ENCODE measurements at places on chromosomes 4 and X.

GRCh38 chrX:150621652-150622051, 53.2 kb downstream of the MTM1 start:
- no peak for DNase-seq

DNA sequence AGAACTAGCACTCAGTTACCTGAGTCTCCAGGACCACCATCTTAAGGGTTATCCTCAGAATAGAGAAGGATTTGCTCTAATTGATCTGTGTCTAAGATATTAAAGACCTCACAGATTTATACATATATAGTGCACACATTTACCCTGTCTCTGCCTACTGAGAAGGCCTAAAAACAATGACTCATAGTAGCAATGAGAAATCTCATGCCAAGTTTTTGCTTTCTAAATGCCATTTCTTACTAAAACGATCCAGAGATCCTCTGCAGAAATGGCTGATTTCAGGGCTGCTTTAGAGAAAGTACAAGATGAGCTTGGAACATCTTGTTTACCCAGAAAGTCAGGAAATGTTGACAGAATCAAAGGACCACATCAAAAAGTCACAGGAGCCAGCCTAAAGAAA, 79.1 kb upstream of the INPP4B start:
- DNase-seq, result no peak

DNA sequence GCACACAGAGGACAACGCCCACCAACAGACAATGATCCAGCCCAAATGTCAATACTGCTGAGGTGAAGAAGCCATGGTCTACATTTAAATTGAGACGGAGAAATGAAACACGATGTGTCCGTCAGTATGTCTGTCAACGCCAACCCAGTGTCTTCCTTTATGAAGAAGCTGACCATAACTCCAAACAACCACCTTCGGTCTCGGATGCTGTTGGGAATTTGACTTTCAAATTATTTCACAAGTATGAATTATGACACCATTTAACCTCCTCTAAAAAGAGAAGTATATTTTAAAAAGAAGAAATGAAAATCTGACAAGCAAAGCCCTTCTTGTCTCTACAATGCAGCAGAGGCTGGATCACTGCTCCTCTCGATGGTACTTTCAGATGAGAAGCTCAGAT, 123.7 kb upstream of the MAP3K15 start:
- no peak for DNase-seq

DNA sequence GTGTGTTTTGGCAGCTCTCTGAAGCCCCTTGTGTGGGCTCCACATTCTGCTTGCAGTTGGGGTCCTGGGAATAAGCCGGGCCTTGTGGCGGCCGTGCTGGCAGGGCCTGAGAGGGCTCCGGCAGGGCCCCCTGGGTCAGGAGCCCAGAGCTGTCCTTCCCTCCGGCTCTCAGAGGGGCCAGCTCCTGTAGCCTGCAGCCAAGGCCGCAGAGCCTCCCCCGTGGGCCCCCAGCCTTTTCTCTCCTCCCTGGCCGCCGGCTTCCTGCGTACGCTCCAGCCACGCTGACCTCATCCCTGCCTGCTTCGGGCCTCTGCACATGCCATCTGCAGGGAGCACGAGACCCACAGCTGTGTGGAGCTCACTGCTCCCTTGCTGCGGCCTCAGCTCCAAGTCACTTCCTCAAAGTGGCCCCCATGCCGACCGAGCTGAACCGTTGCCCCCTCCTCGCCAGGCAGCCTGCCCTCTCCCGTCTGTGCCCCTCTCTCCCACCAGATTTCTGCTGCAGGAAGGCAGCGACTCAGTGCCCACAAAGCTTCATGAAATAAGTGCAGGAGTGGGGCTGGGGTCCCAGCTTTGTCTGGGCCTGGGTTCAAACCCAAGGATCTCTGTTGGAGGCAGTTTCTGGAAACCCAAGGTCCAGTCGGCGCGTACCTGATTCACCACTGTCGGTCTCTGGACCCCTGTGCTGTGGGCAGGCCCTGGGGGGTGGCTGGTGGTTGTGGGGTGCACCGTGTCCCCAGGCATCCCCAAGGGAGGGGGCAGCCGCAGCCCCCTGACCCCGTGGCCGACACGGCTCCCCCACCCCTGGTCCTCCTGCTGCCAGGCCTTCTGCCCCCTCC, 57.1 kb upstream of the NKX1-1 start:
- DNase-seq, result no peak

DNA sequence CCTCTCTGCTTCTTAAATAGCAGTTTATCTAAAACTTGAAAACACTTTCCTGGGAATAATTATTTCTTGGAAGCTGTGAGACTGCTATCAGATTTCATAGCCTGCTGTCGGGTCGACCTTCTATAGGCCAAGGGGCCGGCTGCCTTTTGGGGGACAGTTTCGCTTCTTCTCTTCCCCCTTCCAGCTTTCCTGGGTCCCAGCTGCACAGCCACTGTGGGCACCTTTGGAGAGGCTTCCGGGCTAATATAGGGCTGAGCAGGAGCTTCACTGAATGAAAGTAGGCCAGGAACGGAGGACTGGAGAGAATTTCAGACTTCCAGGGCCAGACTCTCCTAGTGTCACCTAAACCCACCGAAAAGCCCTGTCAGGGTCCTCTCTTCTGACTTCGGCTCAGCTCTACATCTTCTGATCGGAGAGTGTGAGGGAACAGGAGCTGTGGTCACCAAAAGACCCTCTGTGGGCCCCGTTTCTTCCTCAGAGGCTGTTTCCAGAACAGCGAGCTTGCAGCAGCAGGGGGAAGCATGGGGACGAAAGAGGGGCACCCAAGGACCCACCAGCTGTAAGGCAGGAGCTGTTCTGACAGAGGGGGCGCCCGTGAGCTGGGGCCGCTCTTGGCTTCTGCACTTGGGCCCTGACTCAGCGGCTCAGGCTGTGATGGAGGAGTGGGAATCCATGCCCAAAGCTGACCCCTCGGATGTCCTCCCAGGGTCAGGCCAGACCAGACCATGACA, 620.6 kb downstream of the BCOR start:
- DNase-seq, result peak; percentile 26

GRCh38 chr4:113270520-113271319, 221.3 kb downstream of the ANK2 start:
- no peak for DNase-seq

DNA sequence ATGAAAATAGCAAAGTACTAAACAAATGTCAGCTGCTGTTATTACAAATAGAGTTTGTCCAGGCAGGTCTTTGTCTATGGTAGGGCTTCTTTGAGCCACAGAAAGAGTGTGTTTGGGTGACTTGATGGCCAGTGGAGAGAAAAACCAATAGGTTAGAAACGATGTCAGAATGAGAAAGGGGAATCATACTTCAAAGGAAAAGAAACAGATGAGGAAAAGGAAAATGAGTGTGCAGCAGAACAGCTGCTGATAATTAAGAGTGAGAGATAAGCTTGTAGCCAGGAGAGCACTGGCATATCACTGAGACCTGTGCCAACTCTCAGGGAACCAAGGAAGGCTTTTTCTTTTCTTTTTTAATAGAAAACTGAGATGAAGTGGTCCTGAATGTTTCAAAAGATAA, 257.2 kb downstream of the ARHGAP24 start:
- no peak for DNase-seq

DNA sequence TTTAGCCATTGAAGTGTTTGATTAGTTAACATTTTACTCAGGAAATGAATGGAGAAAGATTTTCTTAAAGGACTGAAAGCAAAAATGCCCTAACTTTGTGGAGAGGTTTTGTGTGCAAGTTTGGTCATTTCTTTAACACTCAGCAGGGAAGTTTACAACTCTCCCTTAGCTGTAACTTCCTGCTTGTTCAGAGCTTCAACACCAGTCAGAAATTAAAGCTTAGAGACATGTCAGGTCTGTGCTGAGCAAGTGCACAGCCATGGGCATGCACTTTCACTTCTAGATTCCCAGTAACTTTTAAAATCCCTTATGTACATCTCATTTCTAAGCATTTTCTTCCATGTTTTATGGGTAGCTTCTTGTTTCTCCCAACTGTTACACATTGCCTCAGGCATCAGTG, 326.0 kb downstream of the ACTRT1 start:
- no peak for DNase-seq

- no peak for DNase-seq
Observed at GRCh38 chr4:186554914-186555827, at the start of gene MTNR1A. MTNR1A (minus strand) TSS chr4:186555567; CDS start chr4:186555365, 202 bp downstream.

DNA sequence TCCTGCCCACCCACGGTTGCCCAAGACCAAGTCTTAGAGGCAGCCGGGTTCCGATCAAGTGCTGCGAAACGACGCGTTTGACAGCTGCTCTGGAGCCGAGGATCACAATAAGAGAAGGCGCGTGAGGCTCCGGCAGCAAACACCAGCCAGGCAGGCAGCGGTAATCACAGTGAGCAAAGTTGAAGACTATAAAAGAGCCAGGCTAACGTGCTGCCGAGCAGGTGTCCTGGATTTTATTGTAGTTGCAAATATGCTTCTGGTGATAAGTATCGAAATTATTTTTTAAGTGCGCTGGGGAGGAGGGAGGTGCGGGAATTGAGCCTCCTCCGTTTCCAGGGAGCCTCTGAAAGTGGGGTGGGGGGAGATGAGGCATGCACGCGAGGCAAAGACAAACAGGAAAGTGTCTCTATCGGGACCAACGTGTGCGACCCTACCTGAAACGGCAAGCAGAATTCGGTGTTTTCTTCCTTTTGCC, 590 bp downstream of the GABRA2 start:
- no peak for DNase-seq

- no peak for DNase-seq
Observed at GRCh38 chrX:14508025-14508690, 21.2 kb upstream of the GLRA2 start.

DNA sequence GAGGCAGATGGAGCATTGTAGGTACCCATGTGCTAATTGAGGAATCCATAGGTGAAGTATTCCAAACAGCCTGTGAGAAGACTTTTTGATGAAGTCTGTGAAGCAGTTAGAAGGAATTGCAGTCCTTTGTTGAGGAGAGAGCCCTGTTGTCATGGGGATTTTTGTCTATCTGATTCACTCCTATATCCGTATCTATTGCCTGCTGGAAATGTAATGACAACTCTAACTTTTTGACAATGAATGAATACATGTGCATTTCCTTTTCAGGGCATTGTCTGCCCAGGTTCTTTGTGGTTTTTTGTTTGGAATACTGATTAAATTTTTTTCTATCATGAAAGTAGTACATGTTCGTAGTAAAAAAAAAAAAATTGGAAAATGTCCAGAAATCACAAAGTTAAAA, 31.1 kb downstream of the STK32B start:
- no peak for DNase-seq

- DNase-seq, result no peak
Observed at GRCh38 chr4:129231945-129232588, 136.1 kb downstream of the C4orf33 start.

DNA sequence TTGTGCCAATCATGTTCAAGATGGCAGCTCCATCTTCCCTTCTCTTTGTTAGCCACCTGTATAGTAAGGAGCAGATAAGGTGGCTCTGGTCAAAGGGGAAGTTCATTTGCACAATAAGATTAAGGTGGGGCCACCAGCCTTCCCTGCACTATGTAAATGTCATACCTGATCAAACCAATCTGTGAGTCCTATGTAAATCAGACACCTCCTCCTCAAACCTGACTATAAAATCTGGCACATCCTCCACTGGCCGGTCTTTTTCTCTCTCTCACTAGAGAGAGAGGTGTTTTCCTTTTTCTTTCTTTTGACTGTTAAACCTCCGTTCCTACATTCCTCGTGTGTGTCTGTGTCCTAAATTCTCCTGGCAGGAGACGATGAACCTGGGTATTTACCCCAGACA, 572.5 kb upstream of the AADAT start:
- DNase-seq, result no peak

- peak; percentile 48 for DNase-seq
Observed at GRCh38 chrX:18424482-18425198, 768 bp upstream of the CDKL5 start.

DNA sequence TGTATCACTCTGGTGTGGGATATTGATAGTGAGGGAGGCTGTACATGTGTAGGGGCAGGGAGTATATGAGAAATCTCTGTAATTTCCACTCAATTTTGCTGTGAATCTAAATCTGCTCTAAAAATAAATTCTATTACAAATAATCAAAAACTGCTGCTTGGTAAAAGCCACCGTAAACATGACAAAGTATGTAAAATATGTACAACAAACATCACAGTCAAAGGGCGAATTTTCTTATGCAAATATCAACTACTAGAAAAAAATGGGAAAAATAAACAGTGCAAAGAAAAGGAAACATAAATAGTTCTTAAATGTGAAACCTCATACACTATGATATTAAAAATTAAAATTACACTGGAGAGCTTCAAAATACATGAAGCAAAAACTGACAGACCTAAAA, 105.1 kb upstream of the DCLK2 start:
- no peak for DNase-seq

DNA sequence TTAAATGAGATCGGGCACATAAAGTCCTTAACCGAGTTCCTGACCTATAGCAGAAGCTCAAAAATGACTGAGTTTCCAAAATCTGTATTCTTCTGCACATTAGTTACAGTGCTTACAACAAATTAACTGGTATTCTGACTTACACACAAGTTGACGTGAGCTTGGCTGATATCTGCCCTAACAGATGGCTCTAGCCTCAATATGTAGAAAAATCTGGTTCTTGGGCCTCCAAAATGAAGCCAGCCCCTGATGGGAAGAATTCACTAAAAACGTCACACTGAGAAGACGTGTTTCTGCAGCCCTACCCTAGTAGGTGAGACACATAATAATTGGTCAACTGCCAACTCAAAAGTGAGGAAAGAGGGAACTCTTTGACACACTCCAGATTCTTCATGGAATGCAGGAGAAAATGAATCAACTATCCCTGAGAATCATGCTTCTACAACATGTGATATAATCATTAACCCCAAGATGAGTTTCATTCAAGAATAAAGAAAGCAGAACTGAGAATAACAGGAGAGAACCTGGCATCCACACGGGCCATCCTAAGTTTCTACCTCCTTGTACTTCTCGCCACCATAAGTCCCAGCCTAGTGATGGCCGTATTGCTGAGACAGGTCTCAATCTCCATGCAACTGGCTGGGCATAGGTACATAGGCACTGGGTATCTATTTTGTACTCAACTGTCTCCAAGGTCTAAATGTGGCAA, 8.2 kb downstream of the STX18 start:
- no peak for DNase-seq

DNA sequence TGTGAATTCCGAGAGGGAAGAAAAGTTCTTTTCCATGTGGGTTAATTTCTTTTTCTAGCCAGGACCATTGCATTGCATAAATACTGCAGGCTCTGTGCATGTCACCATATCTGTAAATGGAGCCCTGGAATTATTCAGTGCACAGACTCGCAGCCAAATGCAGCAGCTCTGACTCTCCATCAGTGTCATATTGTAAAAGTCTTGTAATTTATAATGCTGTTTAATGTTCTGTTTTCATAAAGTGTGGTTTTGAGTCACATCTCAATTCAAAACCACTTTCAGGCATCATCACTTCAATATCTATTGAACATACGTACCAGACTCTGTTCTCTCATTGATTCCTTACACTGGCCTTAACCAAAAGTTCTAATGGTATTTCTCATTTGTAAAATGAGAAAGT, 193.9 kb upstream of the RPL34 start:
- DNase-seq, result peak; percentile 25

- DNase-seq, result peak; percentile 88
Observed at GRCh38 chr4:38131371-38132091, 171.3 kb downstream of the PTTG2 start.

GRCh38 chr4:123265443-123265842, 131.2 kb upstream of the SPRY1 start:
- DNase-seq, result no peak

Data from activated CD4-positive, alpha-beta T cell treated with anti-CD3 and anti-CD28 coated beads for 36 hours (primary cell).